ENCODE measurements at places on chromosomes 5 and 9. TPM values are rescaled to one million over a fixed set of nuclear protein-coding genes. Genes with fewer than 3 reads are reported as not detected.

HCN1 gene
- total RNA-seq: not detected

CYSTM1 gene
- total RNA-seq: 17.3 TPM

PCDHGA5 gene
- total RNA-seq: 0.19 TPM

GRIA1 gene
- total RNA-seq: not detected

TMEM232 gene
- 1.6 TPM for total RNA-seq

ASPN gene
- total RNA-seq: not detected

STKLD1 gene
- 0.33 TPM for total RNA-seq

SPATA6L gene
- total RNA-seq: not detected

IL31RA gene
- total RNA-seq: 0.92 TPM

INSL6 gene
- total RNA-seq: not detected

SLC1A3 gene
- not detected for total RNA-seq

GRCh38 chr9:130549093-130549735, 30.2 kb upstream of the FUBP3 start:
- no peak for DNase-seq

DNA sequence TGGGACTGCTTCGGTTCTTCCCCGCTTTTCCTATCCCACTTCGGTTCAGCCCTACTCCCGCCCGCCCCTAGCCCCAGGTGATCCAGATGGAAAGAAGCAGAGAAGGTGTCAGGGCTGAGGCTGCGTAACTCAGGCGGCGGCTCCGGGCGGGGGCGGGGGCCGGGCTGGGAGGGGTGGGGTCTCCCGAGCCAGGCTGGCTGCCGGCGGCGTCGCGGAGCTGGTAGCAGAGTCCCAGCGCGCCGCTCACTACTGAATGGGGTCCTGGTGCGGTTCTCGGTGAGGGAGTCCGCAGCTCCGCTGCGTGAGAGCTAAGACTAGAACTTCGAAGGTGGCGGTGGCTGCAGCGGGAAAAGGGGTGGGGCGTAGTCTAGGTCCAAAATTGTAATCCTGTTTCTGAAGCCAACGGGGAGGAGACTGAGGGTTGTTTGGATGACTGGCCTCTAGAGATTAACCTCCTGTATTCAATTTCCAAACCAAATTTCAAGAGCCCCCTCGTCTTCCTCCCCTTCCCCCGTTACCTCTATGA, 1.4 kb downstream of the PRR16 start:
- no peak for DNase-seq

GRCh38 chr9:108234811-108235210, 621.0 kb downstream of the ACTL7B start:
- DNase-seq: no peak

DNA sequence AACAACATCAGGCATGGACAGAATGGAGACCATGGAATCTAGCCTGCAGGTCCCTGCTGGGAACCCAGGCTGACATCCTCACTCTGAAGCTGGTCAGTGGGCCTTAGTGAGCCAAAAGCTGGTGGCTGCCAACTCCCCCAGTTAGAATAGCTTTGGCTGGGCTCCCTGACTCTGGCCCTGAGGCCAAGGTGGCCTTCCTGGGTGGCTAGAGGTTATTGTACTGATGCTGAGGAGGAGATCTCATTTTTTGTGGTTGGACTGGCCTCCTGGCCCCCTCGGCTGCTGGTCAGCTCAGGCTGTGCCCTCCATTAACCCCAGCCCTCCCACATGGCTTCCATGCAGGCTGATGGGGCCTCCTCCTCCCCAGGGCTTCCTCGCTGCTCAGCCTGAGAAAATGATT, 101.2 kb upstream of the PANK3 start:
- no peak for DNase-seq

DNA sequence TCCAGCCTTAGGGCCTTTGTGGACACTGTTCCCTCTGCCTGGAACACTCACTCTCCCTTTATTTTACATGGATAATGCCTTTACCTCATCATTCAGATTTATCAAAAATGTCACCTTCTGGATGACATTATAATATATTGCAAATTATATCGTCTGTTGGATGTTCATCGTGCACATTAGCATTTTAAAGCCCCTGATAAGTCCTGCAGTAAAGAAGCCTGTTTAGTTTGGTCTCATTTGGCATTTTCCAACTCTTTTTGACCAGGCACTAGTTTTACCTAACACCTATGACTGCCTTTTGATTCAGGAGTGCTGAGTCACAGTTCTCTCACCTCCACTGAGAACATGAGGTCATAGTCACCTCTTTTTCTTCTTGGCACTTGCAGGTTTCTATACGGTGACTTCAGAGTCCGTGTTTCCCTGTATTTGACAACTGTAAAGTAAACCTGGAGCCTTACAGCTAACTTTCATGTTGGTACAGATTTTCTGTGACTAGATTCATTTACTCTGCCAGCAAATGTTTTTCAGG, 57.7 kb upstream of the STC2 start:
- no peak for DNase-seq

- DNase-seq: no peak
Measured at GRCh38 chr5:137209232-137209809, 289.8 kb downstream of the SPOCK1 start.

GRCh38 chr5:36355516-36355915, 53.8 kb upstream of the RANBP3L start:
- DNase-seq: peak; percentile 20

DNA sequence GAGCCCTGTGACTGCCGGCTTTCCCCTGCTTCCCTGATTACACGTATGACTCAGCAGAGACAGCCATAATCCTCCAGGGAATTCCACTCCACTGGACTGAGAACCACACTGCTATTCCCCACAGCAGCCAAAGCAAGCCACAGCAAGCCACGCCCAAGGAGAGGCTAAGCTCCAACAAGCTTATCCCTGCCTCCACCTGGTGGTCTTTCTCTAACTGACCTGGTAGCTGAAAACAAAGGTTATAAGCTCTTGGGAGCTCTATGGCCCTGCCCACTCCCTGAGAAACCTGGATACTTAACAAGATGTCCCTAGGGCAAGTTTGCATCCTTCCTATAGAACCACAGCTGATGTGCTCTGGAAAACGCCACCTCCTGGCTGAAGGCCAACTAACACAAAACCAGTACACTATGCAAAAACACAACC, 613.7 kb upstream of the CDH18 start:
- DNase-seq: no peak

GRCh38 chr9:105881021-105881420, 186.7 kb downstream of the TMEM38B start:
- no peak for DNase-seq

DNA sequence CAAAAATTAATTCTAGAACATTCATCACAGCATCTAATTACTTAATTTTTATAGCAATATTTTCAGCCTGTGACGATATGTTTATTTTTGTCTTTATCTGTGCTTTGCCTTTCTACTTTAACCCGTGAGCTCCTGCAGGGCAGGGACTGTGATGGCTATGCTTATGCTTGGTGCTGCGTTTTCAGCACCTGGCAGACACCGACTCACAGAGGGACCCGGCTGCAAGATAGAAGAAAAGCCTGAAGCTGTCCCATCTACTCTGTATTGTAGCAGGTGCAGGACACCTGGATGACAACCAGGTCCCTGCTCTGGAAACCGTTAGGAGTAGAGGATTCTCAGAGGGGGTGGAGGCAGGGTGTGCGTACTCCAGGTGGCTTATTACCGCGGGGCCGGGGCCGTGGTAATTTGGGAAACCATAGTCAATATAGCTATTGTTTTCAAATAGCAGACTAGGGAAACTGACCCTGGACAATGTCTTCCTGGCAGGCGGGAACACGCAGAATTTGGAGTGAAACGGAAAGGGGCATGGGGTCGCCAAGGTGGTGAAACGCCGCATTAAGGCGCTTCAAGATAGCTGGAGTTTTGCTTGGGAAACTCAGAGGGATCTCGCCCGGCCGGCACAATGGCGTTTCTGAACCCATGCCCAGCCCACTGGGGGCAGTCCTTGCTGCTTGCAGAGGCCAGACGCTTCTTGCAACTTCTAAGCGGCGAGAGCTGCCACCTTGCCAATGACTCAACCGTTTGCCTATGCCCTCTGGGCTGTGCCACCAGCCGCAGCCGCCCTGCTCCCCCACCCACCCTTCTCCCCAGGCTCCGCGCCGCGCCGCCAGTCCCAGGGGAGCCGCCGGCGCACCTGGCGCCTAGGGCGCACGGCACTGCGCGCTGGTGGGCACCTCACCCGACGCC, 140.1 kb upstream of the PALM2AKAP2 start:
- no peak for DNase-seq

DNA sequence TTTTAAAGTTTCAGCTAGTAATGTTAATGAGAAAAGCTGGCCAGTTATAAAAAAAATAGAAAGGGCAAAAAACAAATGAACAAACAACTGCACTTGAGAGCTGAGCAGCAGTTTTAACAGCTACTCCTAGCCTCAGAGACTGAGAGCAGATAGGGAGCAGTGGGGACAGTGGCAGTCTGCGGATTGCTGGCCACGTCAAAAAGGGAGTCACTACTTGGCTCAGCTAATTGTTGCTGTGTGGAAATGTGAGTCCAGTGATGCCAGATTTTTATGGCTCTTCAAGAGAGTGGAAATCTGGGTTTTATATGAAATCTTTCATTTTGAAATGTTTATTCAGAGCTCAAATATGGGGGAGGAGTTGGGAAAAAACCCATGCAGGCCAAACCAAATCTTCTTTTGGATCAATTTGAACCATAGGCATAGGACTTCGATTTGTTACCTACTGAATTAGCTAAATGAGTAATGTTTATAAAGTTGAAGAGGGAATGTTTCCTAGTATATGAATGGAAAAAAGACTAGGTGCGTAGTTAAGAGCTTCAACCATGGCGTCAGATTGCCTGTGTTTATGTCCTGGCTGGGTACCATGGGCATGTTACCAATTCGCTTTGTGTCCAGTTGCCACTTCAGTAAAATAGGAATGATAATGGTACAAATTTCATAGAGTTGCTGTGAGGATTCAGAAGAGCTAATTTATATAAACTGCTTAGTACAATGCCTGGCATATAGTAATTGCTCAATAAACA, 102.1 kb downstream of the PAM start:
- no peak for DNase-seq

DNA sequence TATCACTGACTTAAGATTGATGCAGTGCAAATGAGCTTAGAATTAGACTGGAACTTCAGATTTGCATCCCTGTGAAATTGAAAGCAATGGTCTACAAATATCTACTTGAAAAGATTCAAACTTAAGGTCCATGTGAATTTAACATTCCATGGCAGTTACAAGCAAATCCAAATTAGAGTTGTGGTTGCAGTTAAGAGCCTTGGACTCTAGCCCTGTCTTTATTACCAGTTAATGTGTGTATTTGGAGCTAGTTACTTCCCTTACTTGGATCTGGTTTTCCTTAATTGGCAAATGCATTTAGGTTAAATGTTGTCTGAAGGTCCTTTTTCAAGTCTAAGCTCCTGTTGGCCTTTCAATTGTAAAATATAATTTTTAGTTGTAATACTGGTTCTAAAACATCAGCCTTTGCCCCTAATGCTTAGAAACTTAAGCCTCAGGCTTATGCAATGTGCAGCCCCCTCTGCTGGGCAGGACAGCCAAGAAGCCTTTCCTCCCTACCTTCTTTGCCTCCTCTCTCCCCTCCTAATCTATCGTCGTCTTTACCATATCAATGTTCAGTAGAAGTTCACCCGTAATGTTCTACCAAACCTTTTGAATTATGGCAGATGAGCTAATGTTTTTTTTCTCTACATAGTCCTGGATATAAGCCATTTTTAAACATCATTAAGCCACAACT, 59.5 kb downstream of the ERMP1 start:
- no peak for DNase-seq

DNA sequence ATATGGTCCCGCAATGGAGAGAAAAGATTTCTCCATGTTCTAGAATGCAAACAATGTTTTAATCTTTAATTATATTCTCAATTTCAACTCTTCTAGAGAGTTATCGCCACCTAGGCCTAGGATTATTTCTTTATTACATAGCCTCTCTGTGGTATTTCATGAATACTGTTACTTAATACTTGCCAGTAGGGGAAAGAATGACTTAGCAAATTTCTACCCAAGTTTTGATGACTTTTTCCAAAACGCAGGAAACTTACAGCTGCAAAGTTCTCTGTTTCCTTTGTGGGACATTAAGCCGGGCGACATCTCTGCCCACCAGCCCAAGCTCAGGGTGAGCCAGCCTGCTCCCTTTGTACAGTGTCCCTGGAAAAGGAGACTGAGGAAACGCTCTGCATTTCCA, 73.8 kb downstream of the MED27 start:
- no peak for DNase-seq

DNA sequence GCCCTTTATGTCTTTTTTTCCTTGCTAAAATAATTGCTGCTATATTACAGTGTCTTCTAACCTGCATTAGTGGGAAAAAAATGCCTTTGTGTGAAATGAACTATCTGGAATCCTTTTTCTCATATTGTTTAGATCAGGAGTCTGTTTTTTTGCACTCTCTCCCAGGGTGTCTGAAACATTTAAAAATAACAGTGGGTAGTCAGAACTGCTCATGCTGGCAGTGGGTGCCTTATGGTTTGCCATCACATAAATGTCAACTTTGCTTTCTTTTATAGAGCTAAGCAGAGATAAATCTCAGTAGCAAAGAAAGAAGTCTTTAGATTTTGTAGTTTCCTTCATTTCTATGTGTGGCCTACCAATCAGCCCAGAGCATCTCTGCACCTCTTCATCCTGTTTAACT, 347.8 kb upstream of the RGMB start:
- DNase-seq: no peak

GRCh38 chr5:155455791-155456514, 442.4 kb downstream of the KIF4B start:
- no peak for DNase-seq

GRCh38 chr5:127513408-127513970, 4.0 kb upstream of the PRRC1 start:
- no peak for DNase-seq

GRCh38 chr5:131671409-131671808, 36.4 kb upstream of the RAPGEF6 start:
- DNase-seq: no peak

GRCh38 chr5:176959051-176959450, 47.5 kb downstream of the UIMC1 start:
- DNase-seq: no peak

DNA sequence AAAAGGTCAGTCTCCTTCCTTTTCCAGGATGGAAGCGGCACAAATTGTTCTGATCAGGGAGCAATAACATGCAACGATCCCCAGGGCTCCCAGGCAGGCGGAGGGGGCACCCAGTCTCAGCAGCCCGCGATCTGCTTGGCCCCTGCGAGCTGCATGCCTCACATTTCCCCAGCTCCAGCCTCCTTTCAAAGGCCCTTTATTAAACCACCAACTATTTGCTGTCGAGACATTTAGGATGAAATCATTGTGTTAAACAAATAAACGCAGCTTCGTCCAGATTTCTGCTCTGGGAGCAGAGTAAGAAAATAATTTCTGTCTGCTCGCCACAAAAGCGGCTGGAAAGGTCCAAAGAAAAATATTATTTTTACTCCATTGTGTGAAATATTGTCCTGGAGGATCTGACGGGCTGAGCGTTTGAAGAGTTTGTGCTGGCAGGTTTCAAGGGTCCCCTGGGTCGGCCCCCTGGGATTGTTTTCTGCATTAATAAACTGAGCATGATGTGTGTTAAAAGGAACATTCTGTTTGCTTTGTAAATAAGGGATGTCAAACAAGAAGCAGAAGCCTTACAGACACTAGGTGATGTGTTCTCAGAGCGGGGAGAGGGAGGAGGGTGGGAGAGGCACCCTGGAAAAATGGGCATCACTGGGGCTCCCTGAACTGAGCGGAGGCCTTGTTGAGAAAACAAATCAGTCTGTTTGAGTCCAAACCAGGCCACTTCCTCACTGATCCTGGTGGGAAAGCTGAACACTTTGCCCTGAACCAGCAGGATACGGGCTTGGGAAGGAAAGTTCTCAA, 110.1 kb downstream of the FOXD1 start:
- no peak for DNase-seq

GRCh38 chr9:100725371-100725770, 147.5 kb downstream of the CAVIN4 start:
- DNase-seq: no peak
